ENCODE measurements at places on chromosomes 5 and 9. TPM values are rescaled to one million over a fixed set of nuclear protein-coding genes. Genes with fewer than 3 reads are reported as not detected.

Gene NR5A1
- not detected for total RNA-seq

Gene ZDHHC11B
- total RNA-seq, result 0.74 TPM

Gene CCDC152
- total RNA-seq, result 3.4 TPM

Gene HMCN2
- not detected for total RNA-seq

Gene SLC25A25
- total RNA-seq, result 20.2 TPM

Gene ZBTB26
- total RNA-seq, result 4.7 TPM

Gene ZNG1C
- total RNA-seq, result 21.0 TPM

Gene ZNF354C
- total RNA-seq, result 10.5 TPM

Gene HAVCR1
- total RNA-seq, result not detected

Gene WDR31
- 2.4 TPM for total RNA-seq

Gene GPRIN1
- total RNA-seq, result 7.1 TPM

Gene DNLZ
- 6.1 TPM for total RNA-seq

Gene IFNA2
- not detected for total RNA-seq

Gene TRIM23
- 21.8 TPM for total RNA-seq

Gene PHYHD1
- total RNA-seq, result 13.1 TPM

Gene DAPK1
- total RNA-seq, result 30.9 TPM

Gene PCDHGA9
- 4.1 TPM for total RNA-seq

Gene LSM11
- 5.2 TPM for total RNA-seq

Data from fibroblast of the aortic adventitia (primary cell).